Spleen (tissue), 13 donors: ENCODE measurements at places on chromosomes 6 and 20. TPM values are rescaled to one million over a fixed set of nuclear protein-coding genes. Genes with fewer than 3 reads are reported as not detected.
A peak's percentile ranks its signal among the peaks of the same experiment; 100 is the strongest.

DNA sequence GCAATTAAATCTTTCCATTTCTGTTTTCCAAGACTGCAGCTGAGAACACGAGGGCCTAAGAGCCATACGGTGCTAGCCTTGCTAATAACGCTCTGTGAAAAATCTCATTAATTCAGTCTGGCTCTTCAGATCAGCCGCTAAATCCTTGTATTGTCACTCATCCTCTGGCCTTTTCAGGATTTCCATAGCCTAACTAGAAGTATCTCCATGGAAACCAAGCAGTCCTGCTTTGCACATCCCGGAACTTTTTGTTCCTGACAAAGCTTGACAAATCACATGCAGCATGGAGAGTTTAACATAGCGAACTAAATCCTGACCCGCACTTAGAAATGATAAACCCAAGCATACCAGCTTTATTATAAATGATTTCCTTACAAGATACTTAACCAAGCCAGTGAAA is 383.7 kb downstream of the CD83 start:
- no peaks in the 10 kb centered on the region for H3K27me3 ChIP-seq
- H3K27ac ChIP-seq = no peak overlapping the region
- H3K36me3 ChIP-seq = no peaks in the 10 kb centered on the region
- no peak overlapping the region for H3K4me3 ChIP-seq
- no peak for DNase-seq

DNA sequence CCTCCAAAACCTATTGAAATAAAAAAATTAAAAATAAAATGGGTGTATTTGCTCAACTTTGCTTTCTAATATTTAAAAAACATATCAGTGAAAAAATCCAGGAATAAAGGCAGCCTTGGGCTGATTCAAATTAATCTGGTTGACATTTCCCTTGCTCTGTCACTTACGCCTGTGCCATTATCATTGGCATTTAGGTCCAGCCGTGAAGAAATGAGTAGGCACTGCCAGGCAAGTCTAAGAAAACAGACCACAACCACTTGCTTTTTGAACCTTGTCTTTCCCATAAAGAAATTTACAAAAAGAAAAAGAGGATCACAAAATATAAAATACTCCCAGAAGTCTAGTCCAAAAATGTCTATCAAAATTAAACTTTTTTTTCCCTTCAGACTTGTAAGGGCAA is 59.2 kb upstream of the HBS1L start:
- no peaks in the 10 kb centered on the region for H3K27me3 ChIP-seq
- no peak overlapping the region for H3K4me3 ChIP-seq
- H3K27ac ChIP-seq = no peak overlapping the region
- H3K36me3 ChIP-seq = no peaks in the 10 kb centered on the region

GRCh38 chr20:40279390-40279789 is 409.6 kb downstream of the MAFB start:
- H3K4me1 ChIP-seq = no peaks in the 10 kb centered on the region
- H3K27me3 ChIP-seq = no peaks in the 10 kb centered on the region
- H3K27ac ChIP-seq = no peak overlapping the region
- H3K4me3 ChIP-seq = no peak overlapping the region

GRCh38 chr6:112183271-112183671 is 71.1 kb downstream of the LAMA4 start:
- DNase-seq = no peak
- no peaks in the 10 kb centered on the region for H3K36me3 ChIP-seq
- H3K27me3 ChIP-seq = no peaks in the 10 kb centered on the region
- no peak overlapping the region for H3K4me3 ChIP-seq

- no peaks in the 10 kb centered on the region for H3K27me3 ChIP-seq
- no peaks in the 10 kb centered on the region for H3K36me3 ChIP-seq
- peaks cover 7% of the 10 kb centered on the region for H3K4me1 ChIP-seq
- no peak overlapping the region for H3K4me3 ChIP-seq
- peak overlapping the region; percentile 75 for H3K27ac ChIP-seq
These were observed 24.7 kb upstream of the CCN6 start for GRCh38 chr6:112029045-112029822.

DNA sequence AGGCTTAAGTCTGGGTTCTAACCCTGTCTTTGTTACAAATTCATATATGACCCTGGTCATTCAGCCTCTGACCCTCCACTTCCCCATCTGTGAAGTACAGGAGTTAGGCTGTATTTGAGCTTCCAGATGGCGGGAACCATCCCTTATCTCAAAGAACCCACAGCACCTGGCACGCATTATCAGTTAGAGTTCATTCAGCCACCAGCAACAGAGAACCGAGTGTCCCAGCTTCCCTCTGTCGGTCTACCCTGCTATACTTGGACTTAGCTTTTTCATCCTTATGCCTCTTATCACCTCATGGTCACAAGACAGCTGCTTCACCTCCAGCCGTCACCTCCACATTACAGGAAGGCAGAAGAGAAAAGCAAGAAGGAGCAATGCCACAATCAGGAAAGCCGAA is 147.8 kb downstream of the EYA2 start:
- H3K27ac ChIP-seq = no peak overlapping the region
- no peak for DNase-seq
- H3K4me3 ChIP-seq = no peak overlapping the region

DNA sequence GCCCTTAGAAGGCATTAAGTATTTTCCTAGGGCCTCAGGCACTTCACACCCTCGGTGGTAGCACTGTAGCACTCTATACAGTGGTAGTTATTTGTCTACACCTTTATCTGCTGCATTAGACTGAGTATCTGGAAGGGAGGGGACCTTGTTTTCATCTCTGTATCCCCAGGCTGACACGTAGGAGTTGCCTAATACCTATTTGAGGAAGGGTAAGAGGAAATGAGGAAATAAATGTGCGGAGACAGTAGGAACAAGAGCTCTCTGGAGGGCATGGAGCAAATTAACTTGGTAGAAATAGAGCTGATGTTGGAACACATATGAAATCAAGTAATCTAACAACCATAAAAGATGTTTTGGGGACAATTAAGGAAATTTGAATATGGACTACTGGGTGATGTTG is 3.9 kb downstream of the CNPY3 start:
- peaks cover 69% of the 10 kb centered on the region for H3K4me1 ChIP-seq
- peak overlapping the region; percentile 95 for H3K27ac ChIP-seq
- H3K4me3 ChIP-seq = no peak overlapping the region
- peaks cover 40% of the 10 kb centered on the region for H3K36me3 ChIP-seq

Gene TBCC
- total RNA-seq = 55.0 TPM

GRCh38 chr6:95978230-95978629 is 37.5 kb upstream of the FUT9 start:
- no peaks in the 10 kb centered on the region for H3K27me3 ChIP-seq
- no peak overlapping the region for H3K4me3 ChIP-seq
- H3K4me1 ChIP-seq = no peaks in the 10 kb centered on the region
- DNase-seq = no peak
- H3K36me3 ChIP-seq = no peaks in the 10 kb centered on the region

GRCh38 chr6:9564021-9564420 is 850.9 kb downstream of the TFAP2A start:
- no peaks in the 10 kb centered on the region for H3K36me3 ChIP-seq
- H3K4me1 ChIP-seq = no peaks in the 10 kb centered on the region
- no peak overlapping the region for H3K4me3 ChIP-seq
- H3K27ac ChIP-seq = no peak overlapping the region
- no peak for DNase-seq
- no peaks in the 10 kb centered on the region for H3K27me3 ChIP-seq

DNA sequence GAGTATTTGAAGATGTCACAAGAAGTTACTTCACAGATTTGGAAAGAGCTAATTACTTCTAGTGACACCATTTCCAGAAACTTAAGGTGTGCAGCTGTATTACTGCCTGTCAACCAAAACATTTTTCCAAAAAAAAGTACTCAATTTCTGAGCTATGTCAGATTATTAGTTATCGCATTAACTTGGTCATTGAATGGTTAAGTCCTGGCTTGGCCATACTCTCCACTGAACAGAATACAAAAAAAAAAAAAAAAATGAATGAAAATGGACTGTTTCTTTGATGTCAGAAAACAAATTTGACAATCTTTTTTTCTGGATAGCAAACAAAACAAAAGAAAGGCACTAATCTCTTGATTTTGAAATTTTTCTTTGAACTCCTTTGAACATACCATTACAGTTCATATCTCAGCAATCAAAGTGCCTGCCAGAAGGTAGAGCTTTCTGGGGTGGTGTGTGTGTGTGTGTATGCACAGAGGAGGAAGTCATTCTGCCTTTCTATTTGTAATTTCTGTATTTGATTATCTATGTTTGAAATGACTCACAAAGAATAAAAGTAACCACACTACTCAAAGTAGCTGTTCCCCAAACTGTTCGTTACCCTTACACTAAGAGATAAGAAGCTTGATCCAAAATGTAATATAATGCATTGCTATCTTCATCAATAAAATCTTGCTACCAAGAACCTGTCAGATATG is 210.8 kb upstream of the FUT9 start:
- no peaks in the 10 kb centered on the region for H3K36me3 ChIP-seq
- no peak overlapping the region for H3K27ac ChIP-seq
- H3K4me1 ChIP-seq = no peaks in the 10 kb centered on the region
- H3K27me3 ChIP-seq = no peaks in the 10 kb centered on the region

Gene ESF1
- total RNA-seq = 15.6 TPM
